Hypothalamus (tissue), 51 donors: ENCODE measurements at places on chromosomes 11 and 22.

DNA sequence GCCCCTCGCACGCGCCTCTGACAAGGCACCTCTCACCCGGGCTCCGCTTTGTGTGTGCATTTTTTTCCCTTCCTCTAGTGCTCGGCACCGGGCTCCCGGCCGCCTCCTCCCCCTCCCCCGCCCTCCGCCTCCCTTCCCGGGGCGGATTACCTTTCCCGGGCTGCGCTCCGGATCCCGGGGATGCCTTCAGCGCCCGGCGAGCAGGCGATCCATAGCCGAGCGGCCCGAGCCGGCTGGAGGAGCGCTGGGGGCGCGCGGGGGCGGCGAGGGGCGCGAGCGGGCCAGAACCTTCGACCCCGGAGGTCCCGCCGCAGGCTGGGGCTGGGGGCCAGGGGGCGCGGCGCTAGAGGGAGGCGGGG, 282 bp downstream of the MPPED2 start:
- DNase-seq: no peak

DNA sequence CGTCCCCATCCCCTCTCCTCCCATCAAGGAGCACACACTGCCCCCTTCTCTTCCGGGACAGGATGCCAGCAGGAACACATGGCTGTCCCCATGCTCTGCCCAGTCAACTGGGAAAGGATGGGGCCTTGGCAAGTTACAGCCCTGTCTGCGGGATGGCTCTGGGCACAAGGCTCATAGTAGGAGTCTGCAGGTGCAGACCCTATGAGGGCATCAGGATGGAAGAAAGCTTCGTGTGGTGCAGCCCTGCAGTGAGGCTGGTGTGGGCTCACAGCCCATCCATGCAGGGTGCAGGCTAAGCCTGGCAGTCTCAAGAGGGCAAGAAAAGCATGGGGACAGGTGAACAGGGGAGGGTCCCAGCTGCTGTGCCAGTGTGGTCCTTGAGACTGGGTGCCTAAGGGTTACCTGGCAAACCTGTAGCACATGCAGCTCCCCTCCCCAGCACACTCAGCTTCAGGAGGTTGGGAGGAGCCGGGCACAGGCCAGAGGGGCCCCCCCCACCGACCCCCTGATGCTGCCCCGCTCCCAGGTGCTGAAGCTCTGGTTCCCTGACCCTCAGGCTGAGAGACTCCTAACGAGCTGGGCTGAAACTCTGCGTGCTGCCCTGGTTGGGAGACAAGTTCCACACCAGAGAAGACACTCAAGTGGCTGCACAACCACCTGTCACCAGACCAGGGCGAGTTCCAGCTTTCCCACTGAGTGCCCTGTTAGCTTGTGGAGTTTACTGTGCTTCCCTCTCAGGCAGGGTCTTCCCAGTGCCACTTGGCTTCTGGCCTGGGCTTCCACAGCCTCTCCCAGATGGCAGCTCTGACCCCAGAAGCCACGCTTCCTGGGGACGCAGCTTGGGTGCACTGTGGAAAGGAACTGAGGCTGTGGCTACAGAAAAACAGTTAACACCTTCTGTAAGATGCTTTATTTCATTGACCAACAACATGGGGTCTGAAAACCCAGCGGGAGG, 3.3 kb upstream of the SCARF2 start:
- DNase-seq: no peak

GRCh38 chr22:45535290-45535689, 32.6 kb downstream of the FBLN1 start:
- no peak for DNase-seq

GRCh38 chr22:43642319-43643206, 169.5 kb downstream of the EFCAB6 start:
- no peak for DNase-seq

- no peak for DNase-seq
Measured at GRCh38 chr11:33698921-33699320, 1.7 kb downstream of the C11orf91 start.

GRCh38 chr11:36304351-36304750, 8.3 kb downstream of the PRR5L start:
- no peak for DNase-seq

GRCh38 chr11:893008-893654, 17.5 kb downstream of the CHID1 start:
- DNase-seq: no peak

DNA sequence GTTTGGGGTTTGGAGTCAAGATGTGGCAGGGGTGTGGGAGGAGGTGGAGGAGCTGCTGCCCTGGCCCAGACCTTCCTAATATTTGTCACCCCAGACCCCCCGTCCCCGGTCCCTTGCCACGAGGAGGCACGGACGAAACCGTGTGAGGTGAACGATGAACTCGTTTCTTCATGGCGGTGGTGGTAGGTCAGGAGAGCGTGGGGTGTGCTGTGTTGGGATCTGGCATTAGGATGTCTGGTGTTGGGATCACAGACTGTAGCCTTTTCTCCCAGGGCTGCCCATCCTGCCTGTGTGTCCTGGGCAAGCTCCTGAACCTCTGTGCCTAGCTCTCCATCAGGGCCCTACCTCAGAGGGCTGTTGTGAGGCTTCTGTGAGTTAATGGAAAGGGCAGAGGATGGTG, 8.4 kb downstream of the MAPK8IP2 start:
- DNase-seq: no peak

DNA sequence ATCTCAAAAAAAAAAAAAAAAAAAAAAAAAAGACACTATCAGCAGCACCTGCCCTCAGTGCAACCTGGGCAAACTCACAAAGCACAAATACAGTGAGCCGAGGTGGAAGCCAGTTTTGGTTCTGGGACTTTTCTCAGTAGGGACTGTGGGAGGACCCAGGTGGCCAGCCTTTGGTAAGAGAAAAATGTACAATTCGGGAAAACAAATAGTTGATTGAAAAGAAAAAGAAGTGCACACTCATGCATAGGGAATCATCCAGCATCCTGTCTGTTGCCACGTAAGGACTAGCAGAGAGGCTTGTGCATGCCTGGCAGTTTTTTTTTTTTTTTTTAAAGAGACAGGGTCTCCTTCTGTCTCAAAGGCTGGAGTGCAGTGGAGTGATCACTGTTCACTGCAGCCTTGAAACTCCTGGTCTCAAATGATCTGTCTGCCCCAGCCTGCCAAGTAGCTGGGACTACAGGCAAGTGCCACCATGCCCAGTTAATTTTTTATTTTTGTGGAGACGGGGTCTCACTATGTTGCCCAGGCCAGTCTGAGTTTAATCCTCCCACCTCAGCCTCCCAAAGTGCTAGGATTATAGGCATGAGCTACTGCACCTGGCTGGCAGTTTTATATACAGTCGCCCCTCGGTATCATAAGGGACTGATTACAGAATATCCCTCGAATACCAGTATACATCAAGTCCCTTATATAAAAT, 36.7 kb downstream of the TPST2 start:
- DNase-seq: no peak

DNA sequence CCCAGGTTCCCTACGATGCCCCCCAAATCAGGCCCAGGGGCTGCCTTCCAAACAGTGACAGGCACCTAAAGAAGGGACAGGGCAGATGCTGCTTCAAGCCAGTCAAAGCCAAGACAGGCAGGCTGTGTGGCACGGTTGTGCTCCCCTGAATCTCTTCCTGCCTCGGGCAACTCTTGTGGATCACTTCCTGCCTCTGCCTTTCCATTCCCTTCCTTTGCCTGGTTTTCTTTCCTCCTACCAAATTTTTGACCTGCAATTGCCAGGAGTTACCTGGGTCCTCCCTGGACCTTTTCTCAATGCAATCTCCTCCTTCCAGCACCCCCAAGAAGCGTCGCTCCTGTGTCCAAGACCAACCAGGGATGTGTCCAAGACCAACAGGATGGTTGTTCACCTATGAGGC, 5.5 kb downstream of the C11orf16 start:
- no peak for DNase-seq

DNA sequence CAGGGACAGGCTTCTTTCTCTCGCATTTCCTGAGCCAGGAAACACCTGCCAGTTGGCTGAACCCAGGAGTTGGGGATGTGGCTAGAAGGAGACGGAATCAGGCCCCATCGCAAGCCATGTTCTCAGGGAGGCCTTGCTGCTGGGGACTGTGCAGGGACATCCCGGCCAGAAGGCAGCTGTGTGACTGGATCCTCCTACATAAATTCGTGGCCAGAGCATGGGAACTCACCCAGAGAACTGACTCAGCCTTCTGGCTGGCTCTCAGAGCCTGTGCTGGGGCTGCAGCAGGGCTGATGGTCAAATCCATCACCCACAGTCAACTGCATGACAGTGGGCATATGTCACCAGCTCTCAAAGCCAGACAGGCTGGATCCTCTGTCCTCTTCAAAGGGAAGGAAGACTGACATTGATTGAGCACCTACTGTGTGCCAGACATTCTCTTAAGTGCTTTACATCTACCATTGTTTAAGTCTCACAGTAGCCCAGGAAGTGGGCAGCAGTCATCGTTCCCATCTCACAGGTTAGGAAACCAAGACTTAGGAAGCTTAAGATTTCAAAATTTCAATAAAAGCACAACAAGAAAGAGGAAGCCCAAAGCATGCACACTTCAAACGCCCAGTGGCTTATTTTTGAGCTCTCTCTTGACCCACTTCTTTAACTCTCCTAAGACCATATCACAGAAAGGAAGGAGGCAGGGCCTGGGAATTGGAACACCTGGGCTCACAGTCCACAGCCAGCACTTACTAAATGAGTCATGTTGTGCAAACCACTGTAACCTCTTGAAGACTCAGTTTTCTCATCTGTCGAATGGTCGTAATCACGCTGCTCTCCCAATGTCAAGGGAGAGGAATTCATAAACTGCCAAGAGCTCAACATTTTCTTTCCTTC, 30.9 kb upstream of the CACNG2 start:
- no peak for DNase-seq

GRCh38 chr11:97351939-97352338, 962.1 kb downstream of the JRKL start:
- DNase-seq: no peak

DNA sequence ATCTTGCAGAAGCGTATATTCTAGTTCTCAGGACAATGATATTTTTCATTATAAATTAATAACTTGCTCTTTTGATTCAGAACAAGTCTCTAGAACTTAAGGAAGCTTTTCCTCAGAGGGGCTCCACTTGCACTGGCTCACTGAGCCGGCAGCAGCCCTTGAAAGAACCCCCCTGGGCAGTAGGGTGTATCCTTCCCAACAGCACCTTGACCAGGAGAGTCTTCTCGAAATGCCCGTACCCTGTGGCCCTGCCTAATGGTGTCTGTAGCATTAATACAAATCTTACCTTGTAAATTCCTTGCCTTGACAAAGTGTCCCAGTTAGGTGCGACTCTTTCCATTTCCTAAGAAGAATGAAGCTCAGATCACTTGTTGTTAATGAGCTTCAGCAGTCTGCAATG, 13.5 kb downstream of the PSMD13 start:
- no peak for DNase-seq

GRCh38 chr22:36486619-36487384, 5.4 kb upstream of the TXN2 start:
- DNase-seq: no peak

DNA sequence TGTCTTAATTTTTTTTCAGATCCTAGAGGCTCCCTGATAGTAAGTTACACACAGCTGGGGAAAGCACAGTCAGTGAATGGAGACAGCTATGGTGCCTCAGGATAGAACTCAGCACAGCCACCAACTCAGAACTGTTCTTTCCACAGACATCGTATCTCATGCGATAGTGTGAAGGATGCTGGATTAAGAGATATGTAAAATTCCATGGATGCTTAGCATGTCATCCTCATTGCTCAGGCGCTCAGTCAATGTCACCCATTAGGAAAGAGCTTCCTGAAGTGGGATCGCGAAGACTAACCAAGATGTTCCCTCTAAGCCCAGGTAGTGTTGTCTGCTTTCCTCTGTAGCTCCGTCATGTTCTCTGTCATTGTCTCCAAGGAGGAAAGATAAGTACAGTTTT, 1000.4 kb downstream of the OPCML start:
- no peak for DNase-seq

DNA sequence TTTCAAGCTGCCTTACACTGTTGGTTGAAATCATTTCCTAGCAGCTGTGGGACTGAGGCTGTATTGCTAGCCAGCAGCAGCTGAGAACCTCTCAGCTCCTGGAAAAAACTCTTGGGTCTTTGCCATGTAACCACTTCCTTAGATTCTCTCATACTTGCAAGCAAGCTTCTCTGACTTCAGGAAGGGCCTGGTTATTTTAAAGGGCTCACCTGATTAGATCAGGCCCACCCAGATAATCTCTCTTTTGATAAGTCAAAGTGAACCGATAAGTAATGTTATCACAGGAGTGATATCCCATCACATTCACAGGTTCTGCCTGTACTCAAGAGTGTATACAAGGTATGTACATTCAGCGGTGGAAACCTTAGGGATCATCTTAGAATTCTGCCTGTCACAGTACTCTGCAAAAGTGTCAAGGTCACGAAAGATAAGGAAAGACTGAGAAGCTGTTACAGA, 7.4 kb upstream of the CLPB start:
- DNase-seq: no peak

DNA sequence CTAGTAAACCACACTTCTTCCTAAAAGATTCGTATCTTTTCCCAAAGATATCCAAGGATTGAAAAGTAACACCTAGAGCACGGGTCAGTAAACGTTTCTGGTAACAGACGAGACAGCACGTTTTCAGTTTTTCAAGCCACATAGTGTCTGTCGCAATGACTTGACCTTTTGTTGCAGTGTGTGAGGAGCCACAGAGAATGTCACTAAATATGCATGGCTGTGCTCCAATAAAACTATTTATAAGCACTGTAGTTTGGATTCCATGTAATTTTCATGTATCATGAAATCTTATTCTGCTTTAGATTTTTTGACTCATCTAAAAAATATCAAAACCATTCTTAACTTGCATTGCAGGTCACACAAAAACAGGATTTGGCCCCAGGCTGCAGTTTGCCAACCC, 18.3 kb upstream of the MICAL3 start:
- no peak for DNase-seq

DNA sequence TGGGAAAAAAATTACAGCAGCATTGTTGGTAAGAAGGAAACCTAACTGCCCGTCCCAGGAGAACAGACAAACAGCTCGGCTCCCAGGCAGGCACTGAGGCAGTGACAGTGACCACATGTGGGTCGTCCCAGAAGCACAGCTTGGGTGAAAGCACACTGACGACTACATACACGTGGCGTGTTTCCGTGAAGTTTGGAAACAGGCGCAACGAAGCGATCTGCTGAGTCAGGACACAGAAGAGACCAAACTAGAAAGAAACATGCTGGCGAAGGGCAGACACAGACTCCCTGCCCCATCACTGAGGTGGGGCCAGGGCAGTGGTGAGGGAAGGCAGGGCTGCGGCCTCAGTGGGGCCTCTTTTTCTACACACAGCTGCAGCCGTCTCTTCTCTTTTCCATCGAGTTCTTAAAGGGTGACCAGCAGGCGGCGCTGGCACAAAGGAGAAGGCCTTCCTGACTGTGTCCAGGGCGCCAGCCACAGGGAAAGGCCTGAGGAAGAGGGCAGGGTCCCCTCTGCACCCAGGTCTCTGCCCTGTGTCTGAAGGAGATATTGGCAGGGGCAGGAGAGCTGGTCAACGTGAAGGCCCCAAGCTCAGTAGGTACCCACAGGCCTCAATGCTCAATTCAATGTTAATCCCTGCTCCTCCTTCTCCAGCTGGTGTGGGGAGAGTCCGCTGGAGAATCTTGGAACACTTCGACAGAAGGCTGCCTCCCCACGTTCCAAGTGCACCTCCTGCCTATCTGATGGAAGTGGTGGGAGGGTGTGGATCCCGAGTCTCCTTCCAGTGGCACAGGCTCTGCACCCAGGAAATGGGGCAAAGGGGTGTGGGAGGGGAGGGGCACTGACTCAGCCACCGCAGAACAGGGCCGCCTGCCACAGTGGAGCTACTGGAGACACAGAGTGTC, 19.9 kb downstream of the CARS1 start:
- DNase-seq: peak; percentile 81

- DNase-seq: no peak
Measured at GRCh38 chr11:75113030-75113429, 16.4 kb upstream of the OR2AT4 start.

- no peak for DNase-seq
Measured at GRCh38 chr11:20021771-20022362, 138.4 kb downstream of the DBX1 start.
